ENCODE measurements at places on chromosomes 5 and 9.

GRCh38 chr5:31213705-31214121 is 20.2 kb downstream of the CDH6 start:
- no peak for DNase-seq

GRCh38 chr5:158436271-158437065 is 577.5 kb upstream of the CLINT1 start:
- no peak for DNase-seq

DNA sequence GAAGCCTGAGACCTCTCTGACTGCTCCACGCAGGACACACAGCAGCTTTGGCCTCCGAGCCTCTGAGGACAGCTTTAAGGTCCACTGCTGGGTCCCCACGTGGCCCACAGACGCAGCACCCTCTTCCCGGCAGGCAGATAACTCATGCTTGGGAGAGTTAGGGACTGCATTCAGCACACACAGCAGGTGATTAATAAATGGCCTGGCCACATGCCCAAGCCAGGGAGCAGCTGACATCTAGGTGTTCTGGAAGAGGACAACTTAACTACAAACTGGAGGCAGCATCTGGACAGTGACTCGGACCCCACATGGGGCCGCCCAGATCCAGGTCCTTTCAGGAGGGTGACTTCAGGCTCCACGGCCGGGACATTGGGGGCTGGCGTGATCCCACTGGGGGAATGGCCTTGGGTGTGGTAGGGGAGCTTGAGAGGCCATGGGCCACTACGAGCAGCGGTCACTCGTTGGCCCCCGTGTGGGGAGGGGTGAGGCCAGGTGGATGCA is 11.3 kb downstream of the NINJ1 start:
- DNase-seq, result no peak

- DNase-seq, result no peak
Observed at GRCh38 chr5:55037046-55037771, 13.2 kb downstream of the GZMK start.

DNA sequence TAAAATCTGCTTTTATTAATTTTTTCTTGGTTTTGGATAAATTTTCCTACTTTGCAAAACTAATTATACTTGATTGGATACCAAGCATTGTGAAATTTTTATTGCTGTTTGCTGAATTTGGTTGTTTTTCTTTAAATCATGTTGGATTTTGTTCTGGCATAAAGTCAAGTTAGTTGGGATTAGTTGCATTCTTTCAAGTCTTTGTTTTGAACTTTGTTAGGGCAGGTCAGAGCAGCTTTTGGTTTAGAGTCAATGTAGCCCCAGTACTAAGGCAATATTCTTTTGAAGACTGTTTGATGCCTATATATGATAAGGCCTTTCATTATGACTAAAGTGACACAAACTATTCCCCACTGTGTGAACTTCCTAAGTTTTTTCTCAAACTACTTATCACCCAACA is 531.1 kb downstream of the RASEF start:
- no peak for DNase-seq

- no peak for DNase-seq
Observed at GRCh38 chr5:109862301-109862700, 172.6 kb downstream of the MAN2A1 start.

- DNase-seq, result peak; percentile 46
Observed at GRCh38 chr5:39420482-39421145, 4.2 kb downstream of the DAB2 start.

- no peak for DNase-seq
Observed at GRCh38 chr5:28737682-28738081, 1699.3 kb upstream of the CDH9 start.

GRCh38 chr5:33631786-33632185 is 191.0 kb downstream of the TARS1 start:
- no peak for DNase-seq

GRCh38 chr9:11471321-11471720 is 858.5 kb upstream of the PTPRD start:
- no peak for DNase-seq
